Osteoblast (primary cell): ENCODE measurements at places on chromosomes 16 and 17. TPM values are rescaled to one million over a fixed set of nuclear protein-coding genes. Genes with fewer than 3 reads are reported as not detected.

DNA sequence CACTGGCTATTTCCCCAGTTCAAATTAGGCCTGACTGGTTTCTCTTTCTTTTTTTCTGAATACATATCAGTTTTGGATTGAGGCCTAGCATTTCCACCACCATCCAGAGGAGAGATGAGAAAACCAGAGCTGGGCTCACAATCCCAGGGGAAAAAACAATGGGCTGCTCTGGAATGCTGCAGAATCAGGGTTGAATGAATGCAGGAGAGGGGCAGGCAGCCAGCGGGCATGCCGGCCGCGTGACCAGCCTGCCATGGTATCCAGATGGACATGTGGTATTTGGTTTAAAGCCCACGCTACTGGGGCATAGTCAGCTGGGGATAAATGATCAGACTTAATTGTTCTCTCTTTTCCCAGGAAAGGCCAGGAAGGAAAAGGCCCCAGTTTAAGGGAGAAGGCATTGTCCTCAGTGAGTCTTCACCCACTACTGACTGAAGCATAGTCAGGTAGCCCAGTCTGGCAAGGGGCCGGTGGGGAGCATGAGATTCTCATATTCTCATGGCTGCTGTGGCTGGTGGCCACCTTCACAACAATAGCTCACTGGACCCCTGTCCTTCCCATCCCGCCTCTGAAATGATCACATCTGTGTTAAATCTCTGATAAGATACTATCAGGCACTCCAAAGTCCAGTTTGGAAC is 38.7 kb upstream of the RHOT1 start:
- peak; percentile 81 for DNase-seq

DNA sequence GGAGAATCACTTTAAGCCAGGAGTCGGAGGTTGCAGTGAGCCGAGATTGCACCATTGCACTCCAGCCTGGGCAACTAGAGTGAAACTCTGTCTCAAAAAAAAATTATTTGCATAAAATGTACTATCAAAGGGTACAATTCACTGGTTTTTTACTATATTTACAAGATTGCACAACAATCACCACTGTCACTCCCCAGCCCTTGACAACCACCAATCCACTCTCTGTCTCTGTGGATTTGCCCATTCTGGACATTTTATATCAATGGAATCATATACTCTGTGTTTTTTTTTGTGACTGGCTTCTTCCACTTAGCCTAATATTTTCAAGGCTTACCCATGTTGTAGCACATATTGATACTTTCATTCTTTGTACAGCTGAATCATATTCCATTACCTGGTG is 18.8 kb downstream of the TBX2 start:
- DNase-seq = no peak

DNA sequence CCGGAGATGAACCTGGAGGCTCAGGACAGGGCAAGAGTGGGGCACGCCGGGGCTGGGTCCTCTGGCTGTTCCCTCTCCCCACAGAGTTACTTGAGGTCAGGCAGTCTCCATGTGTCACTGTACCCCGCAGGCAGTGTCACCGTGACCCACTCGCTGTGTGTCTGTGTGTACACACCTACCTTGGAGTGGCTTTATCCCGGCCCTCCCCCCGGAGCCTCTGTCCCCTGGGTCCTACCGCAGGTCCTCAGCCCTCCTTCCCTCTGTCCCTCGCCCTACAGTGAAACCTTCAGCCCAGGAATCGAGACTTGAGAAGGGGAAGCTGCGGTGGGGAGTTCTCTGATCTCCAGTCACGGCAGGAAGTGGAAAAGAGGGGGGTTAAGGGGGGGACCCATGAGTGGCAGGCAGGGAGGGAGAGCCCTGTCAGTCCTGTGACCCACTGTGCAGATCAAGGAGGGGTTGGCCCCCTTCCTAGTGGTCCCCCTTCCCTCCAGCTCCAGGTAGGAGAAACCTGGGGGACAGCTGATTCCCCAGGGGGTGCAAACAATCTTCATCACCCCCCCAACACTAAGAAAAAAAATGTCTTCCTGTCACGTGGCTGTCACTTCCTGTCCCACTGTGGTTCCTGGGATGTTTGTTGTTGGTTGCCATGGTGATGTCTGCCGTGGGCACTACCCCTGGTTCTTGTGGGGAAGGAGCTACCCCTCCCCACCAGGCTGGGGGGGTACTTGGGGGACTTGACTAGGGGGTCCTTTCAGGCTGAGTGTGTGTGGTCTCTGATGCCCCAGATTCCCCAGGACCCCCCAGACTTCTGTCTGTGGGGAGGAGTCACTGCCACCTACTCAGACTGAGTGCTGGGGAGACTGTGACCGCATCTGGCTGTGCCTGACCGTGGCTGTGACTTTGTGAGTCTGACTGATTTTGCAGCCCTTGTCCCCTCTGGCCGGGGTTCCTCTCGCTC is 13.7 kb downstream of the RARA start:
- peak; percentile 96 for DNase-seq

The TP53TG3B gene
- total RNA-seq = 0.36 TPM in 1 of 2 replicates, not detected in the other

The DNAAF8 gene
- total RNA-seq = 1.1 and 2.7 TPM in 2 replicates

The SPHK1 gene
- 112 and 142 TPM in 2 replicates for total RNA-seq

The MYO15B gene
- 0.88 and 1.4 TPM in 2 replicates for total RNA-seq
